Islet precursor cell (in vitro differentiated cells): ENCODE measurements at places on chromosomes 11 and 22.

DNA sequence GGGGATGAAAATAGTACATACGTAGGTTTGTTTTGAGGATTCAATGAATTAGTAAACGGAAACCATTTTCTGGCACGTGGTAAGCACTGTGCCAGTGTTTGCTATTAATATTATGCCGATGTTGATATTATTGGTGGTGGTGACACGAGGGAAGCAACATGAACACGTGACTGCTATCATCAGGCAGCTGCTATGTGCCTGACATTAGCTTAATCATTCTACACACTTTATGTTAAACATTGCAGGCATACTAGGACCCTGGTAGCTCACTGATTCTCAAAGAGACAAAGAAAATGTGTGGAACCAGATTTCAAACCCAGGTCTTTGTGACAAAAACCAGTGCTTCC is 656 bp downstream of the SRRD start:
- DNase-seq, result no peak

DNA sequence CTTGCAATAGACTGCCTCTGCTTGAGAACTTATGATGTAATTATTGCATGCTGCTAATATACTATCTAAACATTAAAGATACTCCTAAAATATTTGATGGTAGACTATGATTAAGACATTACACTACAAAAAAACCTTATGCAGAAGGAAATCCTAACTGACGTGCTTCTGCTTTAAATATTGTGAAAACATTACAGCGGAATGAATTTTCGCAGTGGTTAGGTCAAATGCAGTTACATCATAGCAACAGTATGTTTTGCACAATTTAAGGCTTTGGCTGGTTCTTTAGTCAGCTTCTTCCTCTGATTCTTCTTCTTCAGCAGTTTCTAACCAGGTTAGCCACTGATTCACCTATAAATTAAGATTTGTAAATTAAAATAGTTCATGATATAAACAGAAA is 11.2 kb downstream of the EIF4G2 start:
- no peak for DNase-seq

- no peak for DNase-seq
Observed at GRCh38 chr11:95485115-95485900, 254.3 kb upstream of the SESN3 start.

GRCh38 chr11:131877246-131877942 is 507.0 kb downstream of the NTM start:
- no peak for DNase-seq

DNA sequence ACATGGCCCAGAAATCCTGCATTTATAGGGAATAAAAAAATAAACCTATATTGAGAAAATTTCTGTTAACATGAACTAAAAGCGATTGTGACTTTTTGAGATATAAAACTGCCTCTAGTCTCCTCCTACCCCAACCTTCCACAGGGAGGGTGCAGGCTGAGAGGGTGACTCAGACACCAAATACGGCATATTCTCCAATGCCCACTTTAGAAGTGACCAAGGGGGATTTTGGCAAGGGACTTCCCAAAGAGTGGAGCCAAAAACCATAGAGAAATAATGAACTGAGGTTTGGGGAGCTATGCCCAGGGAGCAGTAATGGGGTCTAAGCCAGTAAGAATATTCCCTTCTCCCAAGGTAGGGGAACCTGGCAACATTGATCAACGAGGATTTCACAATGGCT is 124.9 kb upstream of the ZC3H12C start:
- no peak for DNase-seq

DNA sequence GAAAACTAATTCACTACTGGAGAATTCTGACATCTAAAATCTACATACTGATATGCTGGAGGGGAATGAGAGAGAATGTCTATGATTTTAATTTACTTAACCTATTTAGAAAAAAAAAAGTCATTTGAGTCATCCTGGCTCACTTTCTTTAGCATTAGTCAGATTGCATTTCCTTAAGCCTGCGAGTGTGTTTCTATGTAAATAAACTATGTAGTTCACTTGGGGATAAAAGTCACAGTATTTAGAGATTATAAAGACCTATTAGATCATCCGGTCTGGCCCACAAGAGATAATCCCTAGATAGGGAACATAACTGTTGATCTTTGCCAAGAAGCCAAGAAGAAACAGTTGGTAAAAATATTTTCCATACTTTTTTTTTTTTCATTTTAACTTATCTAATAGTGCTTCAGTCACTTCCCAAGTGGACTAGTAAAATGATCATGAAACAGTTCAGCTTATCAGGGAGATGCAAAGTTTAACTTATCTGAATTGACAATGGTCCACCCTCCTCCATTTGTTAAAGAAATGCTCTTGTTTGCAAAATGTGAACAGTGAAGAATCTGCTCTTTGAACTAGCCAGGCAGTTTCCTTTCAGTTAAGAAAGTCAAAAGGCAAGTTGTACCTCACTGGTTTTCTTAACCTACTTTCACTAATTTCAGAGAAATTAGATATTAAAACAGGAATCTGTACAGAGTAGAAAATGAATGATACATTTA is 21.2 kb upstream of the BLID start:
- no peak for DNase-seq

DNA sequence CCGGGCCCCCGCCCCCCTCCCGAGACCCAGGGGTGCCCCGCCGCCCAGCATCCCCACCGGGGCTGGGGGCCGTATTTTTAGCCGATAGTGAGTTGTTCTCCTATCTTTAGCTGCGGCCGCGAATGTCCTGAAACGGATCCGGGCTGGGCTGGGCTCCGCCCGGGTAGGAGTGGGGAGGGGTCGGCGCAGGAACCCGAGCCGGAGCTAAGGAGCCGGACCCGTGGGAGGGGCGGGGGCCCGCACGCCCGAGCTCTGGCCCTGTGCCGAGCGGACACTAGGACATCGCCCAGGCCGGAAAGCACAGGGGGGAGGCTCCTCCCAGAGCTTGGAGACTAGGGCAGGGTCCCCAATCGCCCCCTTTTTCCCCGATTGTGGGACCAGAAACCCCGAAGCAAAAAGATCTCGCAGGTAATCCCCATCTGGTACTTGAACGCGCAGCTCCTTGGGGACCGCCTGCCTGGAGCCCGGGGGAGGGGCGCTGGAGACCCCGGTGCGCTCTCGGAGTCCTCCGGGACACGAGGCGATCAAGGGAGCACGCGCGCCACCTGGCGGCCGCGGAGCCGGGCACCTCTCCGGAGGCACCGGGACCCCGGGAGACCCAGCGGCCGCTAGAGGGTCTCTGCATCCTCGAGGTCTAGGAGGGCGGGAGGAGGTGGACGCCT is 669 bp downstream of the CDC42EP2 start:
- peak; percentile 93 for DNase-seq

DNA sequence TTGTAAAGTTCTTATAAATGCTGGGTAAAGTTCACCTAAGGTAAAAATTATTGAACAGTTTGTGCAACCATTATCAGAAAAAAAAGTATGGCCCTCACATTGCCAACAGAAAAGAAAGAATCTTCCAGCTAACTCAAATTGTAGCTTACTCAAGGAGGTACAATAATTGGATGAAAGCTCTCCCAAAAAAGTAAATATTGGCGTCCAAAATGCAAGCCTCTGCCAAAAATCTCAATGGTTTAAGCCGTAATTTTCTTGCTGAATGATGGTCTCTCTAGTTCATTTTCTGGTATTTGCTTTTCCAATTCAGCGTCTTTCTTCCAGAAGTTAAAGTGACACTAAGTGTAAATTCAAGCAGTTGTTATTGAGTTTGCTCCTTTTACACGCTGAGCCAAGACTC is 727.3 kb downstream of the LRRC4C start:
- no peak for DNase-seq

GRCh38 chr11:19013181-19013857 is 47.2 kb downstream of the MRGPRX2 start:
- no peak for DNase-seq

DNA sequence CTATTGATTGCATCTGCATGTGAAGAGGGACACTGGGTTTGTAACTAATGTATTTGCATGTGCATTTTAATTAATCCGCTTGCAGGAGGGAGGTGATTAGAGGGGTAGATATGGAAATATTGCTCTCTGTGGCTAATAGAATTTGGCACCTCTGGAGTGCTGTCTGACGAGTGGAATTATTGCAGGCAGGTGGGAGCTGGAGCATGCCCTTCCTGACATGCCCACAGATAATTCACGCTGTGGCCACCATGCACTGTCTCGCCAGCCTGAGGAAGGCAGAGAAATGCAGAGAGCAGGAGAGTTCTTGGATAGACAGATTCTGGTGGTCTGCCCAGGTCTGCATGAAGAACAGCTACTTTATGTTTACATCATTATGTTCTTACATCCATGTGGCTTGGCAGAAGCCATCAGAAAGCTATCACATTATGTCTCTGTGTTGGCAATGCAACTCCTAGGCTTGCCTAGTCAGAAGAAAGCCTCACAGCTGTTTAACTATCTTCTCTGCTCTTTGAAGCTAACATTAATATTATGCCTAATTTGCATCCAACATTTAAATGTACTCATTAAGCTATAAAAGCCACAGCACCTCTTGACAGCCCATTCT is 89.4 kb upstream of the DRD2 start:
- no peak for DNase-seq

DNA sequence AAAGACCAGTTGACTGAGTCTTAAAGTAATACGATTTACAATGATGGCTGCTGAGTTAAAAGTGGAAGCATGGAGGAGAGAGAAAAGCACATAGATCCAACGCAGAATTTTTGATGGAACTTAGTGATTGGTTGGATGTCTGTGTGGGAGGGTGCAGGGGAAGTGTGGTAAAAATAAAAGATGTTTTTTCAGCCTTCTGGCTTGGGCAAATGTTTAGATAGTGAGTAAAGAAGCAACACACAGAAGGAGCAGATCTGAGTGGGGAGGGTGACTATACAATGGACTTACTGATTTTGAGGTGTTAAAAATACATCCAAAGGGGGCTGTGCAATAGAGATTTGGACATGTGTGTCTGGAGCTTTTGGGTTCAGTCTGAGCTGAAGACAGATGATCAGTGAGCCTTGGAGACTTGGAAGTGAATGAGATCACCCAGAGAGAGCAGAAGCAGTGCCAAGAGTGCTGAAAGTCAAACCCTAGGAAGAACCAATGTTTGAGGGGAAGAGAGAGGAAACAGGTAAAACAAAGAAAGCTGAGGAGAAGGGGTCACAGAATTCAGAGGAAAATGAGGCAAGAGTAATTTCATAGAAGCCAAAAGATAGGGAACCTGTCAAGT is 8.6 kb downstream of the GRIA4 start:
- DNase-seq, result no peak

- DNase-seq, result no peak
Observed at GRCh38 chr22:46586123-46586519, 34.1 kb upstream of the GRAMD4 start.

GRCh38 chr11:123448823-123449222 is 18.8 kb downstream of the GRAMD1B start:
- no peak for DNase-seq

- DNase-seq, result peak; percentile 28
Observed at GRCh38 chr11:66323684-66324083, 6.8 kb upstream of the CD248 start.

GRCh38 chr22:19214078-19214473 is 35.5 kb upstream of the SLC25A1 start:
- no peak for DNase-seq

DNA sequence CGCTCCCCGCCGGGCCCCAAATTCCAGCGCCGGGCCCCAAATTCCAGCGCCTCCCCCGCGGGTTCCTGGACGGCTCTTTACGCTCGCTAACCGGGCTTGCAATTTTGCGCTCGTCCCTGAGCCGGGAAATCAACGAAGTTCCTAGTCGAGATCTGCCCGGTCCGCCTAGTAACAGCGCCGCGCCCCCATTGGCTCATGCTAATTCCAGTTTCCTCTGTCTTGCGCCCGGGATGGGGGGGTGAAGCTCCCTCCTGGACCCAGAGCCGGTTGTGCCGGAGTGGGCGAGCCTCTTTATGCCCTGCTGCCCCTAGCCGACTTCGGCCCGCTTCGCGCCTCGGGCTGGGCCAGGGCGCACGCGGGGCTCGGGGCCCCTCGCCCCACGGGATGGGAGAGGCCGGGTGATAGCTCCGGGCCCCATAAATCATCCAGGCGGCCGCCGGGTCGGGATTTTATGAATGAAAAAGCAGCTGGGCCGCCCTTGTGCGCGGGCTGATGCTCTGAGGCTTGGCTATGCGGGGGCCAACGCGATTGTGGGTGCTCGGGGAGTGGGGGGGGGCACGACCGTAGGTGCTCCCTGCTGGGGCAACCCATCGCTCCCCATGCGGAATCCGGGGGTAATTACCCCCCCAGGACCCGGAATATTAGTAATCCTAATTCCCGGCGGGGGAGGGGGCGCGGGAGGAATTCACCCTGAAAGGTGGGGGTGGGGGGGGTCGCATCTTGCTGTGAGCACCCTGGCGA is 1.8 kb upstream of the CCND1 start:
- peak; percentile 99 for DNase-seq

- peak; percentile 82 for DNase-seq
Observed at GRCh38 chr11:31810779-31811647, at the start of gene PAX6. PAX6 (minus strand) TSS chr11:31811322; CDS start chr11:31806411, 4,911 bp downstream.

DNA sequence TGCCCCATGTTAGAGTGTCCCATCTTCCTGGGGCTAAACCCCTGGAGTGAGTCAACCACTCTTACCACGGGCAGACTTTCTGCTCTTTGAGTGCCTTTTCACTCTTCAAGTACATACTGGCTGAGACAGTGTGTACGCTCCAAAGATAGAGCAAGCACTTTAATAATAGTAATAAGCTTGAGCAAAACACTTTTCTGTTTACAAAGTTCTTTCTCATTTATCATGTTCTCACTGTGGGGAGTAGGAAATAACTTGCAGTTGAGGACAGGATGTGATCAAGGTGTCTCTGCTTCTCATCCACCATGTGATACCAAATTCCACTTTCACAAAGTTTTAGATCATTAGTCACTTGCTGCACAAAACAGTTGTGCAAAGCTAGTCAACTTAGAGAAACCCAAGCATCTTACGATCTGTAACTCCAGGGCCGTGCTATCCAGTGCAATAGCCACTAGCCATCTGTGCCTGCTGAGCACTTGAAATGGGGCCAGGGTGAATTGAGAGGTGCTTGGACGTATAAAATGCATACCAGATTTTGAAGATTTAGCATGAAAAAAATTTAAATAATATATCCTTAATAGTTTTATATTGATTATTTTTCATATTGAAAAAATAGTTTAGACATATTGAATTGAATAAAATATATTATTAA is 135.3 kb downstream of the KIF18A start:
- DNase-seq, result no peak

DNA sequence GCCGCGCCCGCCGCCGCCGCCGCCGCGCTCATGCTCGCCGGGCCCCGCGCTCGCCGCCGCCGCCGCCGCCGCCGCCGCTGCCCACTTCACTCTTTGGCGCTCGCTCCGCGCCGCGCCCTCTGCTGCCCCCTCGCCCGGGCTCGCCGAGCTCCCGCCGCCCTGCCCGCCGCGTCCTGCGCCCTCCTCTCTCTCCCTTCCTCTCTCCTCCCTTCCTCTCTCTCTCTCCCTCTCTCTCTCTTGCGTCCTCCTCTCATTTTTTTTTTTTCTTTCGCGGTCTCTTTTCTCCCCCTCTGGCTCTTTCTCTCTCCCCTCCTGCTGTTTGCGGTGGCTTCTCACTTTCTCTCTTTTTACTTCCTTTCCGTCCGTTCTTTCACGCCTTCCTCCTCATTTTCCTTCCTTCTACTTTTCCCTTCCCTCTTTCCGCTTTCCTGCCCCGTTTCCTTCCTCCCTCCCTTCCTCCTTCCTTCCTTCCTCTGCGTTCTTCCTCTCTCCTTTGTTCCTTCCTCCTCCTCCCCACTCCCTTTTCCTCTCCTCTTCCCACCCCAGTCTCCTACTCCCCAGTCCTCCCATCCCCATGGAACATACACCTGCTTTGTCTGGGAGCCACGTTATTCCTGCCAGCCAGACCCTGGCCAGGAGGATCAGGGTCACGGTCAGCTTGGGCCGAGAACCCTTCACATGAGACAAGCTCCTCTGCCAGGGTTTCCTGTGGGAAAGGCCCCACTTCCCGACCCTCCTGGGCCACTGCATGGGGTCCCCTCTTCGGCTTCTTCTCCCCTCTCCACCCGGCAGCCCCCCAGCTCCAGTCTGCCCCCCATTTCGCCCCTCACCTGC is 19.3 kb upstream of the SHISAL1 start:
- DNase-seq, result no peak
